ENCODE measurements at places on chromosomes 3 and 15. TPM values are rescaled to one million over a fixed set of nuclear protein-coding genes. Genes with fewer than 3 reads are reported as not detected.

DNA sequence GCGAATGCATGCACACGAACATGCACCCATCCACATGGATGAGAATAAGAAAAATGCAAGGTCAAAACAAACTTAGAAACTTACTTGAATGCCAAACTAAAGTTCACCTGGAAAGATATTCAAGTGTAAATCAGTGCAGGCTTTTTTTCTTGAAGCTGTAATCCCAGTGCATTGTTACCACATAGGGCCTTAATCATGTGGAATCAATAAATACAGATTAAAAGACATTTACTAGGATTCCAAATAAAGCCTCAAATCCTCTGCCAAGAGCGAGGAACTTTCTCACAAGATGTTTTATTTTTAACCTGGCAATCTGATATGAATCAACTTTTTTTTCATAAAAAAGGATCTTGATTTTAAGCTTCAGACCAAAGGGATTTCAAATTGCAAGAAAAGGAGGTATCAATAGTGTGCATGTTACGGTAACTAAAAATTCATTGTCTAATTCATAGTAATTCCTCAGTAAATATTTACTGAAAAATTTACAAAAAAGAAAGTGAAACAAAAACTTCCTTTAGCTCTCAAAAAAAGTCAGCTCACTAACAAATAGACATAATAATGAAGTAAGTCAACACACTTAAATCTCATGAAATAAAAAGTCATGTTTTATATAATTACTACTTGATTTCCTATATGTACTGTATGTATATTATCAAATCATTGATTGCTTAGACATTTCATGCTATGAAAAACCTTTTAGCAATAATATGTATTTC, 978.6 kb downstream of the PLOD2 start:
- no peak for DNase-seq

- DNase-seq: no peak
Measured at GRCh38 chr15:88230823-88231222, 25.7 kb downstream of the NTRK3 start.

DNA sequence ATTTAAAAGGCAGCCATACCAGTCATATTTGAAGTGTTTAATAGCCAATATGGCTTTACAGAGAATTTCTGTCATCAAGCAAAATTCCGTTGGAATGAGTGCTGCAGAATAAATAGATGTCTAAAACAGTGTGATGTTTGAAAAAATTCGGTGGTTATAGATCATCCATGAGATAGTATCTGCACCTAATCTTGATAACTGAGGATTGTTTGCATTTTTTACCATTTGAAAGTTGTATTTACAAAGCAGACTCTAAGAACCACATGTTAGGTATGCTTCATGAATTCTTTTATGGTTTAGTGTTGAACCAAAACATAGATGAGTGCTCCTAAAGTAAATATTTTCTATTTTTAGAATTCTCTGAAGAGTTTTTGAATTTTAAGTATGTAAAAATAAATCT, 476.1 kb downstream of the NAALADL2 start:
- DNase-seq: no peak

DNA sequence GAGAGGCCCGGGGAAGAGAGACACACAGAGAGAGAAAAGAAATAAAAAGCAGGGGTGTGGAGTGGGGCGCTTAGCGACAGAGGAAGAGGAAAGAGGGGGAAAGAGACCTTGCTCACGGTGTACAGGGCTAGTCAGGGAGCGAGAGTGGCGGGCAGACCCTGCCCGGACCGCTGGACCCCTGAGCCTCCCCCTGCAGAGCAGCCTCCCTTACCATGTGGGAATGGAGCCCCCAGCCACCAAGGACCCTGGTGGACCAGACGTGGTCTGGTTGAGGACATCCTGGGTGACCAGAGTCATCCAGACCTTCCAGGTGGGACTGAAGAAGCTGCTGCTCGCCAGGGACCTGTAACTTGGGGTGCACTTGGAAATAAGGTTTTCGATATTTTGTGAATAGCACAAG, 129.6 kb downstream of the CHSY1 start:
- DNase-seq: no peak

DNA sequence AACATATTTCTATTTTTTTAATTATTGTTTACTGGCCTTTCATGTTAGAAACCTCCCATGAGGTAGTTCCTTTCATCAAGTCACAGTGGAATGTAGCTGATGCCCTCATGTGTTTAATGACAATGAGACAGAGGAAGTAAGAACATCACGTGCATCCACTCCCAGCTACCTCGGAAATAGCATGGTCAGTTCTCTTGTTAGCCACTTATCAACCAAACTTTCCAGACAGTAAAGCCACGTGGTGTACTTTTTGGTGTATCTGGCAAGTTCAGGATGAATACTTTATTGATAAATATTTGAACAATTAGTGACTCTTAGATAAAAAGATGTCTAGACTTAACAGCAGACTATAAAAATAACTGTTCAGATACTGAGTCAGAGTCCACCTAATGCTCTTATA, 781.7 kb downstream of the MECOM start:
- no peak for DNase-seq

HRG gene
- not detected for total RNA-seq

SPATA12 gene
- total RNA-seq: not detected

SGO1 gene
- 5.0 TPM for total RNA-seq

COL6A5 gene
- not detected for total RNA-seq

Data from chondrocyte (in vitro differentiated cells).